Activated gamma-delta T cell treated with anti-CD3 and anti-CD28 coated beads, Interleukin-2, amount 50 U/mL, for 16 hours (primary cell): ENCODE measurements at places on chromosomes 7 and 10.

DNA sequence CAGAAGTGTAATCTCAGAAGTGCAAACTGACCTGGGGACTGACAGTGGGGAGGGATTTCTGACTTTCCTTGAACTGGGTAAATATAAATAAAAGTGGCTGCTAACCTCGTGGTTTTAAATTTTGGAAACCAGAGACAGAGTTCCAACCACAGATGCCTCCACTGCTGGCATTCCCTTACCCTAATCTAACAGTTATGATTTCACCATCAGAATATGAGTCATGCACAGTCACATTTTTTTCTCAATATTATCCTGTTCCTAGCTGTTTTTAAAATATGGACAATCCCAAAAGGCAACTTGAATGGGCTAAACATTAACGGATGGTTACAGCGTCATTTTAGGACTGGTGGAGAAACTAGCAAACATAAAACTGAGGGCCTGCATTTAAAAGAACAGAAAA is 264.3 kb upstream of the INHBA start:
- no peak for DNase-seq

DNA sequence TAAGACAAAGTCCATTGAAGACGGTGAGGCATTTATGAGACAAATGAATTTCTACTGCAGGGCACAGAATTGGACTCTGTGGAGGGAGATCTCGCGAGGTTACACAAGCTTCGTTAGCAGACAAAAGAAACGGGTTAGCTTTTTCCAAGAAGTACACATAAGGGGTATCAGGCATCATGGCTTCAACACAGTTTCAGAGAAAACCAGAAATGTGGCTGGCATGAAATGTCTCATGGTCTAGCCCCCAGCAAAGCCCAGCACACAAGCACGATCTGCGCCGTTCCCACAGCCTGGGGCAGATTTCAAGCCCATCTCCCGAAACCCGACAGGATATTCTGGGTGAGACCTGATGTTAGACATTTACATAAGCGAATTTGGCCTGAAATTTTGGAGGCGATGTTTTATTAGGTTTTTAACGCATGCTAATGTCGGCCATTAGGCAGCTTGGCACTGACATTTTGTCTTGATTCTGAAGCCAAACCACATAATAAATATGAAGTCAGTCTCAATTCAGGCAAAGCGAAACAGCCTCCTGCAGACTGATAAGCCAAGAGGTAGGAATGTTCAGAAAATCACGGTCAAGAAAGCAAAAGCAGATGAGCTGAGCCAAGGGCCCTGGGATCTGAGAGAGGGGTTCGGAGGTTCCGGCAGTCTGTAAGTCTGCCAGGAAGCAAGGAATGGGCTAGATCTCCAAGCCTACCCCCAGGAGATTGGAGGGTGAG is 240.5 kb downstream of the PRPF18 start:
- no peak for DNase-seq

DNA sequence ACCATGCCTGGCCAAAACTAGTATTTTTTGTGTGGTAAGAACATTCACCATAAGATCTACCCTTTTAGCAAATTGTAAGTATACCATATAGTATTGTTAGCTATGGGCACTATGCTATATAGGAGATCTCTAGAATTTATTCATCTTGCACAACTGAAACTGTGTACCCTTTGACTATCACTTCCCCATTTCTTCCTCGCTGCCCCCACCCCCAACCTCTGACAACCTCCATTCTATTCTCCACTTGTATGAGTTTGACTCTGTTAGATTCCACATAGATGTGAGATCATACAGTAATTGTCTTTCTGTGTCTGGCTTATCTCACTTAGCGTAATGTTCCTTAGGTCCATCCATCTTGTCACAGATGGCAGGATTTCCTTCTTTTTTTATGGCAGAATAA is 3.6 kb downstream of the CASP7 start:
- no peak for DNase-seq

DNA sequence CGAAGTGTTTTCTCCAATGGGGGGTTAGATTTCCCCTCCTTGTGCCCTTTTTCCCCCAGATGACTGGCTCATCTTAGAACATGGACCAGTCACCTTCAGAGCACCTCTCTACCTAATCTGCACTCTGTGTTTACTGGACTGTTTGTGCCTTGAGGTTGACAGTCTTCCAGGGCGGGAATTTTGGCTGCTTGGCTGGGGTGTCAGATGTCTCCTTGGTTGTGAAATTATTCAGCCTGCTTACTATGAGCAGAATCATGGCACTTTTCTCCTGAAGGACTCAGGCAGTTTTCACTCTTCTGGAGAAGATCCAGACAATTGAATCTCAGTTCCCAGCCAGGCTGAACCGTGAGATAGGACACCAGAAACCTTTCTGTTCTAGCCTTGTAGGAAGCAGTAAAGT is 60.3 kb upstream of the NFKB2 start:
- no peak for DNase-seq

- no peak for DNase-seq
These were observed 108.7 kb downstream of the DNAJC1 start for GRCh38 chr10:21894648-21895342.

- no peak for DNase-seq
These were observed 232.9 kb upstream of the PHF14 start for GRCh38 chr7:10740805-10741204.

DNA sequence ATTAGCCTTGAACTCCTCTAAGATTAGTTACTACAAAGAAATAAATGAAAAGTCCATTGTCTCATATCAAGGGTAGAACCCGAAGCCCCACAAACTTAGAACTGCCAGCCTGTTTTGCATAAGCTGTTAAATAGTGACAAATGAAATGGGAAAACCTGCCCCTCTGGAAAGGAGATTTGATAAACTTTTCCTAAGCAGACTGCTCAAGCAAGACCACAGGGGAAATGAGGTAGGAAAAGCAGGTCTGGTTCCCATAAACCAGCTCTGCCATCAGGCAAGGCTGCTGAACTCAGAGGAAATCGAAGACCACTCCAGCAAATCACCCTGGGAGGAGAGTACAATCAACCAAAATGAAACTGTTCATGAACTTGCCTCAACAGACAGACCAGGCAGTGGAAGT is 181.5 kb upstream of the AOAH start:
- no peak for DNase-seq

- DNase-seq = no peak
These were observed 3.5 kb downstream of the ANKRD1 start for GRCh38 chr10:90917238-90917967.

DNA sequence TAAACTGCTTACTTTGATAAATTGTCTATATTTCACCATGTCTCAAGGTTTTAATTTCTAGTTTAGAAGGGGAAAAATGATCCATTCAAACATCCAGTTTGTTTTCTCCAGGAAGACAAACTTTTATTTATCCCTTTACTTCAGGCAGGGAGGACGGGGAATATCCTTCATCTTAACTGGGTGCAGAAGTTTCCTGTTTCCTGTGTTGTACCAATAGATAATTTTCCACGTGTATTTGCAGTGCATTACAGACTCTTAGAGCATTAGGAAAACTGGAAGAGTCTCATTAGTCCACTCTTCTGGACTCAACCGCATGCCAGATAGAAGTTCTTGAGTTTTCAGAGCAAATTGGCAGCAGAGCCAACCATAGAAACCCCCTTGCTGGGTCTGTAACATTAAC is 39.4 kb upstream of the PIP4K2A start:
- DNase-seq = no peak
